ENCODE measurements at places on chromosomes 11 and 22.
A peak's percentile ranks its signal among the peaks of the same experiment; 100 is the strongest.

DNA sequence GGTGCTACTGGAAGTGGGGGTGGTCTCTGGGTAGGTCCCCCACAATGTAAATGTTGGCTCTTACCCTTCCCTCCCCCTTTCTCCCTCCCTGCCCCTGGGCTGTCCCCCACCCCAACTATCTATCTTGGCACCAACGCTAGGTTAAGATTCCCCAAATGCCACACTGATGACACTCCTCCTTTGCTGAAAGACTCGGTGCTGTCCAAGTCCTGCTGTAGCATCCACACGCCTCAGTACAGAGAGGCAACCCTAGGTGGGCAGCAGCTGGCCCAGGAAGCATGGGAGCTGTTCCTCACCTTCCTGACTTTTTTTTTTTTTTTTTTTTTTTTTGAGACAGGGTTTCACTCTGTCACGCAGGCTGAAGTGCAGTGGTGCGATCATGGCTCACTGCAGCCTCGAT, 3.4 kb upstream of the KCTD17 start:
- no peak for DNase-seq

DNA sequence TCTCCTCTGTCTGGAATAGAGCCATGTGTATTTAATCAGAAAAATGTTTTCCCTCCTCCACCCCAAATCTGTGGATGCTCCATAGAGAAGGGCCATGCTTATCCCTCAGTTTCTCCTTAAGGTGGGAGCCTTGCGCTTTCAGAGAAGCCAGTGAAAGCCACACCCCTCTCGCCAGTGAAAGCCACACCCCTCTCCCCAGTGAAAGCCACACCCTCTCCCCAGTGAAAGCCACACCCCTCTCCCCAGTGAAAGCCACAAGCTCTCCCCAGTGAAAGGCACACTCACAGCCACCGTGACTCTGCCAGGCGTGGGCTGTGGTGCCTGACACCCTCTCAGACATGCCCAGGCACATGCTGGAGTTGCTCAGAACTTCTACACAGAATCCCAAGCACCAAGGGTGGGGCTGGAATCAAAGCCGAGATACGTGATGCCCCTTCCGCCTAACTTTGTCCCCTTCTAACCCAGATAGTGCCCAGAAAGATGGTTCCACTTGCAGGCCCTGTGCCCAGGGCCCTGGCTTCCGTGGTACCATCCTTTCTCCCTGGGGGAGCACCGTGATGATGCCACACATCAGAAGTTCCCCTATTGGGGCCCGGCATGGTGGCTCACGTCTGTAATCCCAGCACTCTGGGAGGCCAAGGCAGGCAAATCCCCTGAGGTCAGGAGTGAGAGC, 16.5 kb upstream of the PRR5 start:
- DNase-seq: peak; percentile 91

- DNase-seq: no peak
Measured at GRCh38 chr11:105033781-105034180, 1.2 kb downstream of the CASP1 start.

- DNase-seq: no peak
Measured at GRCh38 chr22:35033635-35034296, 32.2 kb upstream of the ISX start.

DNA sequence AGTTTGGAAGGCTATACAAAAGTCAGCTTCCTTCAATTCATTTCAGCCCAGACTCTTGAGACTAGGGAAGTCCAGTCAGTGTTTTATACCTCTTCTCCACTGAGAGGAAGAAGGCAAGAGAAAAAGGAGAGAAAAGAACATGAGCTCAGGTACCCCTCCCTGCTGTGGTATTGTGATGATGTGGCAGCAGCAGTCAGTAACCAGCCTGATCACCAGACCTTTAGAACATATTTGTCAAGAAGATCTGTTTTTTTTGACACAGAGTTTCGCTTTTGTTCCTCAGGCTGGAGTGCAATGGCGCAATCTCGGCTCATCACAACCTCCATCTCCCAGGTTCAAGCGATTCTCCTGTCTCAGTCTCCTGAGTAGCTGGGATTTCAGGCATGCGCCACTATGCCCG, 21.2 kb upstream of the RPS13 start:
- no peak for DNase-seq

DNA sequence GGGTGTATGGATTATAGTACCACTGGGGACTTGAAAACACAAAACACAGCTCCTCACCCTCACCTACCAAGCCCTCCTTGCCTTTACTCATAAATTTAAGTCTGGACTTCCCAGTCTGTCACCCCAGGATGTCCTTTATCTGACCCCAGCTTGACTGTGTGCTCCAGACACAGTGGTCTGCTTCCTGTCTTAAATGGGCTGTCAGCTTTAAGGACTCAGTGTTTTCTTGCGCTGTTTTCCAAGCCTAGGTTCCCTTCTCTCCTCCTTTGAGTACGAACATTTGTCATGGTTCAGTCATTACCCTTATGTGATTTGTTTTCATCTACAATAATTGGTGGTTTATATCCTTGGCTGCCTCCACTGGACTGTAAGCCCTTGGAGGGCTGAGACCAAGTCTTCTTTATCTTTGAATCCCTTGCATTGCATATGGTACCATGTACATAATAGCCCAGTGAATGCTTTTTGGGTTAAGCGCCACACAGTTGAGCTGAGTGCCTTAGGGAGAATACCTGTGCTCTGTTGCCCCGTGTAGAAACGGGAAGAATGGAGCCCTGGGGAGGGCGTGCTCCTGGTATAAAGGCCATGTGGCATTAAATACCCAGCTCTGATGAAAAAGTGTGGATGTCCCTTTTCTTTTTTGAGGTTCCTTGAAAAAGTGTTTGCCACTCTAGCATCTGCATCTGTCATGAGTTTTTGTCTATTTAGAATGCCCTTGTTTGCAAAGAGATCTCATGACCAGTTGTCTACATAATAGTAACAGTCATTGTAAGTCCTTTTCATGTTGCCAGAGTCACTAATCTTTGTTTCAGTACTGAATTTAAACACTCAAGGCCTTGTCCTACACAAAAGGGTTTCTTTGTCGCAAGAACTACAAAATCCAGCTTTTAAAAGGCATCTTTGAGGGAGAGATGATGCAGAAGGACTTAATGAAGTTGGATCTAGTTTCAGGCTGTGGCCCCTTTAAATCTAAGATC, 14.0 kb downstream of the PANX1 start:
- DNase-seq: no peak

GRCh38 chr11:76794371-76795289, 11.5 kb downstream of the TSKU start:
- no peak for DNase-seq

- peak; percentile 15 for DNase-seq
Measured at GRCh38 chr11:121340032-121340580, 47.5 kb downstream of the SC5D start.

GRCh38 chr22:31626427-31627150, 35.4 kb downstream of the PISD start:
- peak; percentile 93 for DNase-seq

DNA sequence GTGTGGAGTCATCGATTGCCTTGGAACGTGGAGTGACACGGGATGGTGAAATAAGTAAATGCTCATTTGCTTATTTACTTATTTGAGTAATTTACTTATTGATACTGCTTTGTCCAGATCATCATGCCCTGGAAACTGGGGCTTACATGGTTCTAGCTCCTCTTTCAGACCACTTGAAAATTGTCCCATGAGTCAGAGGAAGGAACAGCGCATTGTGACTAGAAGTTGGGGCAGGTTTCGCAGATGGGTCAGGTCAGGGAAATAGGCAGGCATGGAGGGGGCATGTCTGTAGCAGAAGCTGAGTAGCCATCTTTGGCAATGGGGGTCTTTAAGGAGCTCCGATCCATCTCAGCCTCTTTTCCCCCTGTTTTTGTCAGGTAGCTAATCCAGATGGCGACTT, 104.2 kb upstream of the SORL1-AS1 start:
- no peak for DNase-seq

GRCh38 chr11:132822276-132822675, 710.0 kb downstream of the OPCML start:
- no peak for DNase-seq

GRCh38 chr11:77102246-77103210, at the start of gene OMP:
OMP (plus strand) TSS chr11:77102840; CDS start chr11:77102840, 0 bp downstream.
- no peak for DNase-seq

- no peak for DNase-seq
Measured at GRCh38 chr11:96169250-96169649, 173.7 kb downstream of the MAML2 start.

GRCh38 chr22:32164075-32164860, 5.2 kb upstream of the C22orf42 start:
- DNase-seq: peak; percentile 57

DNA sequence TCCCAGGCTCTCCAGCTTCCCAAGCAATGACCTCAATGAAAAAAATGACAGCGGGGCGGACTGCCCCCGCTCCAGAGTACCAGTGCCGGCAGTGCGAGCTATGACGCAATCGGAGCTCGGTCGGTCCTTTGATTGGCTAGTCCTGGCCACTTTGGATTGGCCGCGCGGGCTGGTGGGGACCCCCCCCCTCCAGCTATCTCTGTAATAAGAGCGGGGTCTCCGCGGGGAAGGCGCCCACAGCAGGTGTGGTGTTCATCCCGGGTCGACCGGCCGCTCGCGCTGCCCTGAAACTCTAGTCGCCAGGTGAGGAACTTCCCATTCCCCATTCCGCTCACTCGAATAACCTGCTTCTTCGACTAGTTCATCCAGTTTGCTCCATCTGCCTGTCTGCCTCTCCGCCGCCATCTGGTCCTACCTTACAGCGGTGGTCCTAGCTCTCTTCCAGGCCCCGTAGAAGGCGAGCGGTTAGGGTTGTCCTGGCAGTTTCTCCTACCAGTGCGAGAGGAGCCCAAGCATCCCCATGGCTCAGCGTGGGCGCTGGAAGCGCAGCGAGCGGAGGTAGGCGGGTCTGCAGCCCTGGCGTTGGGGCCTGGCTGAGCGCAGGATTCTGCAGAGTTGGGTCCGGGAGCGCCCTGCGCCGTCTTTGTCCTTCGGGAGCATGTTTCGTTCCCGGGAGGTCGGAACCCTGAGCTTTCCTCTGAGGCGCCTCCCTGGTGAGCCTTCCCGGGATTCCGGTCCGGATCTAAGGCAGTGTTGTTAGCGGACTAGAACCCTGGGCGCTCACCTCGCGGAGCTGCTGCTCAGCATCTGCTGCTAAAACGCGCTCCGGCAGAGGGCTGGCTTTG, at the start of gene CALCB:
Gene CALCB (plus strand): TSS at position 233 of the 845 bp plus-strand sequence. CDS start 1,126 bp downstream, outside the sequence.
- DNase-seq: peak; percentile 5

DNA sequence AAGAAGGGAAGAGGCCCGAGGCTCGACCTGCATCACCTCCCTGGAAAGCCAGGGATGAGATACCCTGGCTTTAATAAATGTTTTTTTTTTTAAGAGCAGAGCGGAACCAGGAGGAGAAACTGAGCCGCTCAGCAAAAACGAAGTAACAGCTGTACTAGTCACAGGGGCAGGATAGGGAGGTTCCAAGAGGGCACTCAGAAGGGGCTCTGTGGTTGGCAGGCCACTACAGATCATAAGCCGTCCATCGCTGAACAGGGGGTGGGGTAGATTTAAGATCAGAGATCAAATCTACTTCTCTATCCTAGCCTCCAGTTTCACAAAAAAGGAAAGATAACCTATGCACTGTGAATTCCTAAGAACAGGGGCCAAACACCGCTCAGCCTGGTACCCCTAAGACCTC, 625 bp downstream of the EIF3D start:
- DNase-seq: peak; percentile 59

All from hematopoietic multipotent progenitor cell treated with erythropoietin and hydrocortisone succinate and interleukin-3 and kit ligand, for 4 days (in vitro differentiated cells).